ENCODE measurements at places on chromosomes 12 and 14.

DNA sequence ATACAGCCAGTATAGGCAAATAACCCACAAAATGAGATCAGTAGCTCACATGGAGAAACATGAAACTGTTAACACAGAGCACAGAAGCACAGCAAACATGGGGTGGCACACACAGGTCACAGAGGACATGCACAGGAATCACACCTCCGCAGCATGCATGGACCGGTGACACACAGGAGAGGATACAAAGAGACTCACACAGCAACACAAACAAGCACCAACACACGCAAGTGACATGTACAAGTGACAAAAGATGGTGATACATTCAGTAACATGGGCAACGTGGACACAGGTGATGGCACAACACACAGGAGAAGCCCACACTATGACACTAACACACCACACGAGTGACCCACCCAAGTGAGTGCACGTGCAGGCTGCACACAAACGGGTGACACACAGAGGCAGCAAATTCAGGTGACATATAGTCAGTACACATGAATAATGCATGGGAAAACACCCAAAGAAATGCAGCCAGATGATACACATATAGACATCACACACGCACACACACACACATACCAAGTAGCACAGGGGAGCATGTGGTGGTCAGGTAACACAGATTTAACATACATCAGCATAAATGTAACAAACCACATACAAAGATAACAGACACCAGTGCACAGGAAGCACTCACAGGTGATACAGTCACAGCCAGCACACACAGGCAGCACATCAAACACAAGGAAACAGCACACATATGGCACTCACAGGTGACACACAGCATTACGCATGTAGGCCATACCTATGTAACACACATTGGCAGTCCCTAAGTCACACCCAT lies 216.0 kb upstream of the SFSWAP start:
- no peak for DNase-seq

- DNase-seq = no peak
Measured at GRCh38 chr12:52142431-52142830, 49.4 kb downstream of the KRT80 start.

GRCh38 chr14:56891226-56891625 lies 80.9 kb upstream of the OTX2 start:
- no peak for DNase-seq

- DNase-seq = no peak
Measured at GRCh38 chr12:29492891-29493290, 4.6 kb downstream of the OVCH1 start.
